ENCODE measurements at places on chromosomes 4 and X. TPM values are rescaled to one million over a fixed set of nuclear protein-coding genes. Genes with fewer than 3 reads are reported as not detected.

GPR50 gene
- not detected for total RNA-seq

- DNase-seq, result no peak
Observed at GRCh38 chr4:52096048-52096447, 44.9 kb downstream of the SPATA18 start.

CACNA1F gene
- 2.7 TPM for total RNA-seq

DNA sequence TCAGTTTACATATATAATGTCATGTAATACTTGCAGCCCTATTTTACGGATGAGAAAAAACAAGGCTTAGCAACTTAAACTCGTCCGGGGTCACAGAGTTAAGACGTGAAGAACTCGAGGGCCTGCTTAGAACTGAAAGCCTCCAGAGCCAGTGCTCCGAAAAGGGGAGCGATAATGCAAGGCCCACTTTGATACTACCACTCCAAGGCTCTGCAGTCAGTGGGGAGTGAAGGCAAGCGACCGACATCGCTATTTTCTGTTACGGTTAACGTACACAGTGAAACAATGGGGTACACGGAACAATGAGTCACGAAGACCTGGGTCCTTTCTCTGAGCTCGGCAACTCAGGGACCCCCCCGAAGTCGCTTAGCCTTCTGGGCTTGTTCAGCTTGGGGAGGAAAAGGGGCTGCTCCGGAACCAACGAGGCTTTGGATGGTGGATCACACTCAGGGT lies 965 bp downstream of the PPA2 start:
- no peak for DNase-seq

DNA sequence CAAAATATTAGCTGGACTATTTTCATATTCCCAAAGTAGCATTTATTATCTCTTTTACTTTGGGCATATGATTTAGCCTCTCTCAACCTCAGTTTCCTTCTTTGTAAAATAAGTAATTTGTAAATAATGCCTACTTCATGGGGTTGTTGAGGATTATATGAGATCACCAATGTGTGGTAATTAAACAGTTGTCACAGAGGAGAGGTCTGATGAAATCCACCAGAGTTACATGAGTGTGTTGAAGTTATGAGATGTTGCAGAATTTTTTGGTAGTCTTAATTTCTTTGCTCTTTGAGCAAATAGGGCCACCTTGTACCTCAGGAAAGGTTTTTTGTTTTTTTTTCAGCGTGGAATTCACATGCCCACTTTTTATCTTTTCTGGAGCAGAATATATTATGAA lies 1.4 kb downstream of the COX7B start:
- no peak for DNase-seq

- no peak for DNase-seq
Observed at GRCh38 chrX:123190096-123190495, 6.0 kb downstream of the GRIA3 start.

CSAG3 gene
- not detected for total RNA-seq

CT45A3 gene
- not detected for total RNA-seq

DNA sequence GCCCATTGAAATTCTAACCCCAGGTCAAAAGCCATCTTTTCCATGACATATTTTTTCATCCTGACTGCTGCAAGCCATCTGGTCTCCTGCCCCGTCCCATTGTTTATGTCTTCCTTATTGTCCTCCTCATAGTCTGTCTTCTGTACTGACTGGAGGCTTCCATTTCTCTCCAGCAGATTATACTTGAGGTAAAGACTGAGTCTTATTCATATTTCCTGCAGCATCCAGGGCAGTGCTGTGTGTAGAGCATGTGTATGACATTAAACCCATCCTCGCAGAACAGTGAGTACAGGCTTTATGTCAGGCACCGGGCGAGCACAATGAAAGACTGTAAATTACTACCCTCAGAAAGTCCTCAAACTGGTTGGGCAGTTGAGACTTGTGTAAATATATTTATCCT lies 275.1 kb downstream of the C4orf33 start:
- no peak for DNase-seq

GRCh38 chr4:102825261-102826091 lies 1.9 kb downstream of the UBE2D3 start:
- DNase-seq, result no peak

- DNase-seq, result no peak
Observed at GRCh38 chrX:40543661-40544328, 37.0 kb upstream of the ATP6AP2 start.

- no peak for DNase-seq
Observed at GRCh38 chrX:47189906-47190305, 3.7 kb upstream of the UBA1 start.

GAGE2A gene
- total RNA-seq, result not detected

LRIT3 gene
- total RNA-seq, result not detected

SPANXD gene
- total RNA-seq, result not detected

- no peak for DNase-seq
Observed at GRCh38 chrX:151896734-151897474, 15.8 kb upstream of the MAGEA4 start.

DNA sequence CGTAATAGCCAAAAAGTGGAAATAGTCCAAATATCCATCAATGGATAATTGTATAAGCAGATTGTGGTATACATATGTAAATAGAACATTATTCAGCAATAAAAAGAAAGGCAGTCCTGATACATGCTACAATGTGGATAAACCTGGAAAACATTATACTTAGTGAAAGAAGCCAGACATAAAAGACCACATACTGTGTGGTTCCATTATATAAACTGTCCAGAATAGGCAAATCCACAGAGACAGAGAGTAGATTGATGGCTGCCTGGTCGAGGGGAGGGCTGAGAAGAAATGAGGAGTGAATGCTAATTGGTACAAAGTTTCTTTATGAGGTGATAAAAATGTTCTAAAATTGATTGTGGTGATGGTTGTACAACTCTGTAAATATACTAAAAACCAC lies 397.4 kb upstream of the RPS6KA3 start:
- no peak for DNase-seq

DNA sequence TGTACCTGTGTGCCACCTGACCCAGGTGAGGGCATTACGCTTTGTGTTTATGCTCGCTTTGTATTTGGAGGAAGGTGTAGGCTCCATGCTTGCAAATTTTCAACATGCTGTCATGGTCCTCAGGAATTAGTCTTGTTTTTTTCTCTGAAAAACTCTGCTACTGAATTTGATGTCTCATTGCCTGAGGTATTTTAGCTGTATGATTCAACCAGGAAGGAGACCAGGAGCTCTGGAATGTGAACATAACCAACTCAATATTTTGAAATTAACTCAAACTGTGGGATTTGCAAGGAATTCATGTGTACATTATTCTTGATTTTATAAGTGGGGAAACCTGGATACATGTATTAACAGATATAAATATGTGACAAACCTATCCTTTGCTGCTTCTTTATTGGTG lies 134.1 kb downstream of the SLC4A4 start:
- DNase-seq, result no peak

- no peak for DNase-seq
Observed at GRCh38 chr4:74093981-74094623, 4.9 kb downstream of the CXCL2 start.

DNA sequence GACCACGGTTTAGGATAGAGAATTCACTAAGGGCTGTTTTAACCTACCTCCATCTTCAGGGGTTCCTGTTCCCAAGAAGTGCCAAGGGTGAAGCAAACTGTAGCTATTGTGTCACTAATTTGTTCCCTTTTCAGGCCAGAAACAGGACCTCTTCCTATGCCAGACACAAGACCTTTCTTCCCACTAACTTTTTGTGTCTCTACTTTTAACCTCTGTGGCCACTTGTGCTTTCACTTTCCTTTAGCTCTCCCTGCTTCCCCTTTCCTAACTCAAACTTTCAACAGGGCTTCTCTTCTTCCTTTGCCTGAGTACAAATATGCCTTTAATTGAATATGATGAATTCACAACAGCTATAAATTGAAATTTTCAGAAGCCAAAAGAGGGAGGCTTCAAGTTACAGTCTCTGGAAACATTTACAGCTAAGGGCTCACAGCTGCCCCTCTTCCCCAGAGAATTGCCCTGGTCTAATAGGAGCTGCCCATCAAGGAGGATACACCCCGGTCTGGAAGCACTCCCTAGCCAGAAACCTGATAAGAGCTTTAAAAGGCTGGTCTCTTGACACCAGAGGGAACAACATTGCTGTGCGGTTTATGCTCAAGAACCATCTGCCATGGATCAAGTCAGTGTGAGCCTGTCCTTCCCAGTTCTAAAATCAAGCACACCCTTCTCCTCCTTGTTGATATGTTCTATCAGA lies 61.7 kb upstream of the PLS3 start:
- DNase-seq, result no peak

DNA sequence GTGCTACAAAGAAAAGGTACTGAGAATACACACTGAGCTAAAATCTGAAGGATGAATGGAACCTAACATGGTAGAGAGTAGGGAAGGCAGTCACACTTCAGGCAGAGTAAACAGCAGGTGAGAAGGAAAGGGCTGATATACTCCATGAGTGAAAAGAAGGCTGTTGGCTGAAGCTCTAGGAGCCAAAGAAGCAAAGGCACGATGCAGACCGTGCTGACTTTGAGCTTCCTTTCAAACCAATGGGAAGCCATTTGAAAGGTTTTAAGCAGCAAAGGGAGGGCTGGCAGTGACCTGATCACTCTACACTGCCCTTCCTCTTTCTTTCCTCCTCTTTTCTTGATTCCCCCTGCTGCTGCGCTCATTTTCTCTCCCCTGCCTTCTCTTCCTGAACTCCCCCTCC lies 66.4 kb downstream of the TMEM154 start:
- DNase-seq, result no peak

GRCh38 chrX:70253377-70254062 lies 6.5 kb downstream of the P2RY4 start:
- no peak for DNase-seq

RAB33A gene
- total RNA-seq, result not detected

GRCh38 chr4:84167093-84167492 lies 332.0 kb downstream of the NKX6-1 start:
- DNase-seq, result no peak

All from Peyer's patch (tissue), 4 donors.